Cortex of kidney (tissue), 1 donor: ENCODE measurements at places on chromosomes 4 and X.

DNA sequence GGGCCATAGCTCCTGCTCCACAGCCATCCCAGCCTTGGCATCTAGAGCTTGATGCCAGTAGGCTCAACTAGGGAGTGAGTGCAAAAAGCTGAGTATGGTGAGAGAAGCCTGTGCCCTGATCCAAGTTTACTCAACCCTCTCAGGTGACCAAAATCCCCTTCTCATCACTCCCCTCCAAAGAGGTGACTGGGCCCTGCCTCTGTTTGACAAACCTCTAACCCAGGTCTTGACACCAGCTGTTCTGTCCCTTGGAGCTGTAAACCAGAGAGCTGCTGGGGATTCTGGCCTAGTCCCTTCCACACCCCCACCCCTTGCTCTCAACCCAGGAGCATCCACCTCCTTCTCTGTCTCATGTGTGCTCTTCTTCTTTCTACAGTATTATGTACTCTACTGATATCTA is 73.5 kb downstream of the MSN start:
- DNase-seq, result no peak

GRCh38 chrX:124488412-124489161 is 142.2 kb downstream of the SH2D1A start:
- DNase-seq, result no peak

GRCh38 chrX:46912603-46913491 is 626 bp downstream of the JADE3 start:
- no peak for DNase-seq

- no peak for DNase-seq
Measured at GRCh38 chrX:154399527-154400368, 1.6 kb downstream of the RPL10 start.

DNA sequence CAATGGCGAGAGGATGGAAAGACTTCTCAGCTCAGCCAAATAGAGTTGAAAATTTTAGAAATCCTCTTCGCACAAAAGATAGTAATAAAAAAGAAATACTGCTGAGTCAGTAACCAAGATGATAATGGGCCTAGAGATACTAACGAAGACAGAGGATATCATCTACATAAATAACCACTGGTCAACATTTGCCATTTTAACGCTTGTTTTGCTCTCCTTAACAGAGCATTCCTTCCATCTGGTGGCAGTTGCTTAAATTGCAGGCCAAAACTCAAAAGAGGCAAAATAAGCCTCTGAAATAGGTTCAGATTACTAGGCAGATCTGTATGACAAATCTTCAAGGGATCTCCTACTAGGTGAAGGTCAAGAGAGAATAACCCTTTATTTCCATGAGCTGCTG is 51.7 kb upstream of the MCF2 start:
- DNase-seq, result no peak

DNA sequence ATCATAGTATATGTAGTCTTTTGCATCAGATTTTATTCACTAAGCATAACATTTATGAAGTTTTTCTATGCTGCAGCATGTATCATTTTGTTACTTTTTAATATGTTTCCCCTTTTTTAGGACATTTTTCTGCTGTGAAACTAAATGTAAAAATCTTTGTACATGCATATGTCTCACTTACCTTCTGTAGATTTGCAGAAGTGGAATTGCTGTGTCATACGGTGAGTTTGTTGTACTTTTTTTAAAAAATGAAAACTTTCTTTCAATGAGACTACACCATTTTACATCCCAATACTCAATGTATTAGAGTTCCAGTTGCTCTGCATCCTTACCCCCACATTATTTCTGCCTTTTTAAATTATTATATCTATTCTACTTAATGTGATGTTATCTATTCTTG is 868.9 kb downstream of the PDHA2 start:
- no peak for DNase-seq
